ENCODE measurements at places on chromosomes 4 and X.

GRCh38 chrX:139725720-139726119, 17.8 kb upstream of the MCF2 start:
- DNase-seq = no peak

DNA sequence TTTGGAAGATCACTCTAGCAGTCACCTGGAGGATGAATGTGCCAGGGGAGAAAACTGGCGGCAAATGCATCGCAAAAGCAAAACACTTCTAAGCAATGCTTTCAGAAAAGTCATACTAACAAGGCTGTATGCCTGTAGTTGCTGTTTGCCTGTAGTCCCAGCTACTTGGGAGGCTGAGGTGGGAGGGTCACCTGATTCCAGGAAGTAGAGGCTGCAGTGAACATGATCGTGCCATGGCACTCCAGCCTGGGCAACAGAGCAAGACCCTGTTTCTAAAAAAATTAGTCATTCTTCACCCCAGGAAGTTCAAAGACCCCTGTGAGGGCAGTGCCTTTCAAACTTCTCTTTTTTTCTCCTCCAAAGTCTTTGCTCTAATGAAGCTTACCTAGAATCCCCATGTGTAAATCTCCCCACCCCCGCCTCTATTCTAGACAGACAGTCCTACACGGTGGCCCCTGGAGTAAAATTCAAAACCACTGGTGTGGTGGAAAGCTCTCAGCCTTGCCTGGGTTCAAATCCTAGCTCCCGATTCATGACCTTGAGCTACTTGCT, 5.5 kb downstream of the SOWAHD start:
- DNase-seq = no peak

DNA sequence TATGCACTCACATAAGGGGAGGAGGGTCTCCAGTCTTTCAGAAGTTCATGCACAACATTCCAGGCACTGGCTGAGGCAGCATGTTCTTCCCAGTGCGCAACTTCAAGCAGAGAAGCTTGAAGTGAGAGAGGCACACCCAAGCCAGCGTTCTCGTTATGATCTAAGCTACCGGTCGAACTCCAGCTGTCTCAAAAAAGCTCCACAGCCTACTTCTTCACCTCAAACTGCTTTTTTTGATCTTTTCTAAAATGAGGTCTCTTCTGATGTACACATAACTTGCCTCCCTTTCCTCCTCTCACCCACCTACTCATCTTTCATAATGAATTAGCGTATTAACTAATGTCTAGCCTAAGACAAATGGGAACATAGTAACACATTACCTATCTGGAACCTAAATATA, 25.3 kb downstream of the GPC4 start:
- no peak for DNase-seq

- DNase-seq = no peak
Measured at GRCh38 chr4:73706811-73707210, 33.6 kb upstream of the CXCL8 start.

GRCh38 chr4:70747874-70748273, 26.1 kb downstream of the RUFY3 start:
- DNase-seq = no peak

All from stimulated activated naive CD4-positive, alpha-beta T cell (primary cell).